ENCODE measurements at places on chromosomes 3 and 15. TPM values are rescaled to one million over a fixed set of nuclear protein-coding genes. Genes with fewer than 3 reads are reported as not detected.

TGM5 gene
- total RNA-seq = 5.0 TPM

SCN11A gene
- total RNA-seq = 0.63 TPM

PAQR5 gene
- total RNA-seq = 11.9 TPM

ATP13A5 gene
- total RNA-seq = not detected

TM4SF18 gene
- 18.6 TPM for total RNA-seq

HTR3E gene
- total RNA-seq = not detected

KNL1 gene
- total RNA-seq = 0.95 TPM

ZNF445 gene
- 10.1 TPM for total RNA-seq

DOCK3 gene
- 1.0 TPM for total RNA-seq

PRRT3 gene
- total RNA-seq = 1.1 TPM

ARGFX gene
- not detected for total RNA-seq

SERPINI2 gene
- 2.7 TPM for total RNA-seq

MEX3B gene
- 0.94 TPM for total RNA-seq

WDR93 gene
- 1.1 TPM for total RNA-seq

CD96 gene
- total RNA-seq = 4.3 TPM

KLHL25 gene
- 12.0 TPM for total RNA-seq

SLC22A14 gene
- total RNA-seq = 0.65 TPM

A4GNT gene
- total RNA-seq = not detected

GOLGA6L4 gene
- total RNA-seq = 1.4 TPM

C3orf33 gene
- 1.4 TPM for total RNA-seq

CSPG4 gene
- 29.9 TPM for total RNA-seq

IRAK2 gene
- total RNA-seq = 23.8 TPM

PLA2G4D gene
- total RNA-seq = not detected

MAP6D1 gene
- 2.4 TPM for total RNA-seq

Data from omental fat pad (tissue), 4 donors.